ENCODE measurements at places on chromosomes 12 and 14.
A peak's percentile ranks its signal among the peaks of the same experiment; 100 is the strongest.

GRCh38 chr14:65370801-65371248 is 41.7 kb upstream of the FUT8 start:
- no peak for DNase-seq

DNA sequence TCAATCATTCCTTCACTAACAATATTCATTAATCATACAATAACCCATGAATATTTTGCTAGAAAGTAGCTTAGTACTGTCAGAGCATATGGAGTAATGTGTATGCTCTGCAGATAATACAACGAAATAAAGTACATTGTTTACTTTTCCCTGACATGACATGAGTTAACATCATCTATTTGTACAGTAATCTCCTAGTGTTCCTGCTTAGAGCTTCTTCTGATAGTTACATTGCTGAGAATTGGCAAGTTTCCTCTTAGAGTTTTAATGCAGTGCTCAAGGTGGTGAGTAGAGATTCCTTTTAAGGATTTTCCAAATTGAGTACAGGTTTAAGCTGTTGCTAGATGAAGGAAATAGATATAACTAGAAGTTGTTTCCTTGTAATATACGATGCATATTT is 164.5 kb upstream of the NPAS3 start:
- no peak for DNase-seq

- DNase-seq: no peak
Observed at GRCh38 chr14:85187521-85187920, 342.4 kb upstream of the FLRT2 start.

GRCh38 chr12:62260733-62261683 is 804 bp downstream of the USP15 start:
- DNase-seq: peak; percentile 66

DNA sequence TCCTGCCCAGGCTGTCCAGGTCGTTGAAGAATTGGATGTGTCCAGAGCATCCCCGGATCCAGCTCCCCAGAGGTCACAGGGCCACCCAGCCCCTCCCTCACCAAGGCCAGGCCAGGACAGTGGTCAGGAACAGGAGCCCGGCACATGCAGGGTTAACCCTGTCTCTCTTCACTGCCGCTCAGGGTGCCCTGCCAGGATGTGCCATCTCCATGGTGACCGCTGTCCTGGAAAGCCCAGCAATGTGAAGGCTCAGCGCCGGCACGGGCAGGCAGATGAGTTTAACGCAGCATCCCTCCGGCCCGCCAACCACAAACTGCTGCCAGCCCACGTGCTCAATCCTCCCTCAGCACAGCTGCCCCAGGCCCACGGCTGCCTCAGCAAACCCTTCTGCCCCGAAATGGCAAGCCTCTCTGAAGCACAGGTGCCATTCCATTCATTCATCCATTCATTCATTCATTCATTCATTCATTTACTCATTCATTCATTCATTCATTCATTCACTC is 4.4 kb downstream of the TMEM179 start:
- no peak for DNase-seq
